ENCODE measurements at places on chromosomes 3 and 15.
A peak's percentile ranks its signal among the peaks of the same experiment; 100 is the strongest.

GRCh38 chr3:108806316-108806715, 16.3 kb upstream of the TRAT1 start:
- DNase-seq = no peak

DNA sequence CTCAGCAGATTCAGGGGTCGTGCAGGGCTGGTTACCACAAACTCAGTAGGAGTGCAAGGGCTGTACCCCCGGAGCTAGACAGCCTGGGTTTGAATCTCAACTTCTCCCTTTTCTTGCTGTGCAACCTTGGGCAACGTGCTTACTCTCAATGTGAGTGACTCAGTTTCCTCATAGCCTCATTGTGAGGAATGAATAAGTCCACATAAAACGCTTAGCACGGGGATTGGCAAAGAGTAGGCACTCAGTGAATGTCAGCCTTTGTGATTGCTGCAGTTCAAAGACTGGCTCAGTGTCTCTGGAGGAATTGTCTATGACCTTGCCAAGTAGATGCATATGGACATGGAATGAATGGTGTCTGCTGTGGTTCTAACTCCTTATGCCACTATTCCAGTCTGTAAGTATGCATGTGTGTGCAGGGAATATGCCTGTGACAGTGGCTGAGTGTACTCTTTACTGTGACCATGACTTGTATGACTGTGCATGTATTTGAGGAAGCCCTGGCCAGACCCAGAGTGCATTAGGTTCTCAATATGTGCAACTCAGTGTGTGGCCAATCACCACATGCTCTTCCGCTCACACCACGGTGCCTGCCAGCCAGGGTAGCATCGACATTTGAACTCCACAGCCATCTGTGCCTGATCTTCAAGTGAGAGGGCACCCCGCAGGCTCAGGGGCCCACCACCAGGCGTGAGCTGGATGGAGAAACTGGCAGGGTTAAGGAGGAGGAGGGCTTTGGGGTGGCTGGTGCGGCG, 900 bp upstream of the HYAL3 start:
- no peak for DNase-seq

DNA sequence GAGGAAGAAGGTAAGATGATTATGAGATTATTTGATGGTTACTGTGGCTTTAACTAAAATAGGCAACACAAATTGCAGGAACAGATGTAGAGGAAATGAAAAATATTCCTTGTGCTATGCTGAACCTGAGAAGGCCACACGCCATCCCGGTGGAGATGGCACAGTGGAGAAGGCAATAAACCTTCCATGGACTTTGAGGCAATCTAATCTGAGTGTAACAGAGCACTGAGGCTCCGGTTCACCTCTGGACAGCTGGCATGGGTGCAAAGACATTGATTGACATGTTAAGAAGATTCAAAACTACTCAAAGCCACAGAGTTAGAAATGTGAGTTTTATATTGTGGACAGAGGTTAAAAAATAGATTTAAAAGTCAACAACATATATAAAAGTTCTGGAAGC, 535.7 kb downstream of the AGBL1 start:
- DNase-seq = no peak

GRCh38 chr3:106018929-106019550, 150.2 kb upstream of the CBLB start:
- DNase-seq = no peak

- DNase-seq = no peak
Observed at GRCh38 chr15:73483053-73483452, 40.1 kb downstream of the REC114 start.

DNA sequence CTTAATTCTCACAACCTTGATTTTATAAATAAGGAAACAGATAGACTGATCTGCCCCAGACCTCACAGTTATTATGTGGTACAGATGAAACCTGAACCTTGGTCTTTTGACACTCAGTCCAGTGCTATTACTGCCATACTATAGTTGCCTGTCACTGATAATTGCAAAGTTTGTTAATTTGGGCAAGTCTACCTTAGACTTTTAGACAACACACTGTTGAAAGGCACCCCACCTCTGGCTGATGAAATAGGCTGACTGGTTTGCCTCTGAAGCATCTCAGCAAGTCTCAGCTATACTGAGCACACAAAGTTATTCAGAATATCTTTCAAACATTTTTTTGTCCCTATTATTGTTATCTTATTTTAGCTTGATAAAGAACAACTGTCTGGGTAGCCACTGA, 53.1 kb upstream of the MAP4 start:
- DNase-seq = no peak

- DNase-seq = no peak
Observed at GRCh38 chr15:28098766-28099554, at the start of gene OCA2. OCA2 (minus strand) TSS chr15:28099315; CDS start chr15:28081874, 17,441 bp downstream.

GRCh38 chr3:54374214-54374852, 252.0 kb downstream of the CACNA2D3 start:
- no peak for DNase-seq

DNA sequence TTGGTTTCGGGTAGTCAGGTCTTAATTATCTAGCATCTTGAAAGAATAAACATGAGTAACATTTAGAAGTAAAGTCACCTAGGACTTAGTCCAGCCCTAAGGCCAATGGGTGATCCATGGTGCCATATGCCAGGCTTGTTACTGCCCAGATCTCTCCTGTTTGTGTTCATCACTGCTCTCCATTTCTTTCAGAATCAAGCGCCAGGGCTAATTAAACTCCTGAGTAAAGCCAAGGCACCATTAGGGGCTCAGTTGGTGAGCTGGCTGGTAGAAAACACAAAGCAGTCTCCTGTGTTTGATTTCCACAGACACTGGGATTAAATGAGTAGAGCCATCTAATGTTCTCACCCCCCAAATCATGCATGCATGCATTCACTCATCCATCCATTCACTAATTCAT, 11.3 kb downstream of the CYP19A1 start:
- DNase-seq = no peak

GRCh38 chr3:167876620-167877281, 141.2 kb downstream of the SERPINI1 start:
- no peak for DNase-seq

DNA sequence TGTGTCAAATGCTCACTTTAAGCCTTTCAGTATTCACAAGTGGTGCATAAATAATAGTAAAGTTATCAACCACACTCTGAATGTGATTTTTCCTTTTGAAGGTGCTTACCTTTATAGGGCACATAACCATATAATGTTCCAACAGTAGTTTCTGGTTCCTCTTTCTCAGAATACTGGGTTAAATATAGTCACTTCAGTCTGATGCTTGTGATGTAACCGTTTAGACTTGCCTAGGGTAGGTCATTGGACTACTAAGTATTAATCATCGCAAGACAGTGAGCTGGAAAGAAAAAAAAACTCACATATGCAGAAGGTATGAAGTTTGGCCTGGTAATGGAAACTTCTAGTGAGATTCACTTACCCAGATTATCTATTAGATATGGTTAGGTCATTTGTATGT, 1.9 kb downstream of the KBTBD8 start:
- no peak for DNase-seq

DNA sequence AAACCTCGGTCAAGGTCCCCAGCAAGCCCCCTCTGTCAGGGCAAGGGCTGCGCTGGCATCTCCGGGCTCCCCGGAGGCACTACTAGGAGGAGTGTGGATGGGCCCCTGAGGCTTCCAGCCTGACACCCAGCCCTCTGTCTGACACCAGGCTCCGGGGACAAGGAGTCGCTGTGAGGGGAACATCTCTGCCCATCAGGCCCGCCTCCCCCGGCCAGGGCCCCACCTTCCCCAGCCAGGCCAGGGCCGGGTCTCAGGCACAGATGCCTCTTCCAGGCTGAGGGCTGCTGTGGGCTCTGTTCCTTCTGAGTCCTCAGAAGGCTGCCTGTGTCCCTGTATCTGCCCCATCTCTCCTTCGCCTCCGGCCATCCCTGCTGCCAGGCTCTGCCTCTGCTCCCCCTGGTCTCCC, 15.8 kb downstream of the CSPG4 start:
- DNase-seq = no peak

DNA sequence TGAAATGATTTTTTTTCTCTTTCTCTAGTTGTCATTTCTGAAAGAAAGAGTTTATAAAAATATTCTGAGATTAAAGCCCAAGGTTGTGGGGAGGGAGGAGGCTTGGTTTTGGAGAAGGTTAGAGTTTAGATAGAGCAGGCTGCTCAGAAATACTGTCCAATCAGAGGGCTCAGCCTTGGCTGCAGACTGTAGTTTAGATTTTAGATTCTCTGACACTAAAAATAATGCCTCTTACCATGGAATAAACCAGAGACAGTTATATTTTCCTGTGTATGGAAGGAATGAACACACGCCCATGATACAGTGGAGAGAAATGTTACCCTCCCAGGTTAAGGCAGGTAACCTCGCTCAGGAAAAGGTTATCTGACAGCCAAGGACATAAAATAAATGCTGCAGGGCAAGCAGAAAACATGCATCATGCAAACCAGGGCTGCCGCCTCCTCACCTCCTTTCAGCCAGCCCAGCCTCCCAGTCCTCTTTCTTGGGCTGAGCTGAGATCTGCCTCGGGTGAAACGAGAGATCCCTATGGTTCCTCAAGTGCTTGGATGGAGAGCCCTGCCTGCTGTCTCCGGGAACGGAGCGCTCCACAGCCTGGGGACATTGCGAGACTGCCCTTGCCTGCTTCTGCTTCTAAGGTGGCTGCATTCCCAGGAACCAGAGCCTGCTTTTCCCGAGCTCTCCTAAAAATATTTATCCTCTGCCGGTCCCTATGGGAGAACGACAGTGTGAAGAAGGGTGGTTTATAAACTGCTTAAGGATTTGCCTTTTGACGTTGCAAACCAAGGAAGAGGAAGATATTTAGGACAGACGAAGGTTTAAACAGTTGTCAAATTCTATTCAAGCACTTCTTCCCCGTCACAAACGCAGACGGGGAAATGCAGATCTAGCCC, 848 bp downstream of the NCEH1 start:
- DNase-seq = peak; percentile 11

GRCh38 chr3:173395073-173395411, 2.5 kb upstream of the NLGN1 start:
- no peak for DNase-seq

- DNase-seq = no peak
Observed at GRCh38 chr3:126961191-126961790, 21.6 kb upstream of the PLXNA1 start.

DNA sequence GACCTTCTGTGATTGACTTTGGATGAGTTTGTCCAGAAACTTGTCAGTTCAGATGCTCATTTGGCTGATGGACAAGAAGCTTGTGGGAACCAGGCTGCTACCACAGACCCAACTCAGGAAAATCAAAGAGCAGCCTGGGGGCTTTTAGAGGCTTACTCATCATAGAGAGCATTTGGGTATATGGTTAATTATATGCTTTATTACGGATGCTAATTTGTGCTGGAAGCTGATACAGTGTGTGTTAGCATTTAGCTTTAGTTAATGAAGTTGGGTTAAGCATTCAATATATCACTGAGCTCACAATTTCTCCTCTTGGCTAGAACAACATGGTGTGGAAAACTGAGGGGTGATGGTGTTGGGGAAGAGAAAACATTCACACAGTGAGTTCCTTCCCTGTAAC, 664.2 kb upstream of the CFAP20DC start:
- DNase-seq = no peak

- no peak for DNase-seq
Observed at GRCh38 chr3:145557405-145557804, 603.6 kb downstream of the PLOD2 start.

DNA sequence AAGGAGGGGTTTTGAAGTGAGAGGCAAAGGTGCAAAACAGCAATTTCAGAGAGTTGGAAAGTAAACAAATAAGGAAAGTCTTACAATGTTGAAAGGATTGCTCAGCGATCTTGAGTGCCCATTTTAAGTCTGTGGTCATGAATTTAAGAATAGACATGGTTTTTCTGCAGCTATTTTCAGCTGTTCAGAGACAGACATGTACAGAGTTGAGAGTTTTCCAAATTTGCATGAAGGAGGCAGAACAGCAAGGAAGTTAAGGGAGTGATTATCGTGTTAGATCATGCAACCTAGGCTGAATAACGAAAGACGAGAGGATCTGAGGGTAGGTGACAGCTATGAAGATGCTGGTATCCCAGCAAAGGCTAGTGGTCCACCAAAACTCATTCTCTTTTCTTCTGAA, 37.2 kb downstream of the DET1 start:
- no peak for DNase-seq

- DNase-seq = no peak
Observed at GRCh38 chr3:61631108-61631769, 69.9 kb downstream of the PTPRG start.

DNA sequence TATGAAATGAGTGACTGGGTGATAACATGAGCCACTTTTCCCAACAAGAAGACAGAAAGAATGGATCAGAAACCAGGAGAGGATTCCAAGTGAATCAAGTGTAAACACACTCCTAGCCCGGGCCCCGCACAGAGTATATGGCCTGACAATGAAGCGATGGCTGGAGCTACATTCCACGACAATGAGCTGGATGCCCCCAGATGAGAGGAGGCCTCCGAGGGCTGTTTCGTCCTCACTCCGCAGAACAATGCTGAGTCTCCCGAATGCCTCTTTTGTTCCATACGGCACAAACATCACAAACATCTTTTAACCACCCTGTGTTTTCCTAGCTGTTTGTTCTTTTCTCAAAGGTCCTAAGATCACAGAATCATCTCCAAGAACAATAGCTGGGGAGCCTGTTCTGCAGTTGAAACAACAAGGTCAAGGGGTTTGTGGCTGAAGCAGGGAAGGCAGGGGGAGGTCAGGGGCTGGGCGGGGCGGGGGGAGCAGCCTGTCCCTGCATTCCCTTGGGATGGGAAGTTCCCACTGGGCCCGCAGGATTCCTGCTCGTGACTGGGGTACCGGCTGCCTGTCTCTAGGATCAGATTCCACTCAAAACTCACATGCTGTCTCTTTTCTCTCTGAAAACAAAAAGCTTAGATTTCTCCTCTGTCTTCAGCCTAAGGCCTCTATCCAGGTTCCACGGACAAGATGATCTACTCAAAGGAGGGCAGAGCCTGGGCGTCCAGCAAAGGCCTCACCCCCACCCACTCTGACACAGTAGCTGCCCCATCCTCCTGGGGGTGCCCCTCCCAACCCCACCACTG, 151.3 kb downstream of the XXYLT1 start:
- DNase-seq = no peak

DNA sequence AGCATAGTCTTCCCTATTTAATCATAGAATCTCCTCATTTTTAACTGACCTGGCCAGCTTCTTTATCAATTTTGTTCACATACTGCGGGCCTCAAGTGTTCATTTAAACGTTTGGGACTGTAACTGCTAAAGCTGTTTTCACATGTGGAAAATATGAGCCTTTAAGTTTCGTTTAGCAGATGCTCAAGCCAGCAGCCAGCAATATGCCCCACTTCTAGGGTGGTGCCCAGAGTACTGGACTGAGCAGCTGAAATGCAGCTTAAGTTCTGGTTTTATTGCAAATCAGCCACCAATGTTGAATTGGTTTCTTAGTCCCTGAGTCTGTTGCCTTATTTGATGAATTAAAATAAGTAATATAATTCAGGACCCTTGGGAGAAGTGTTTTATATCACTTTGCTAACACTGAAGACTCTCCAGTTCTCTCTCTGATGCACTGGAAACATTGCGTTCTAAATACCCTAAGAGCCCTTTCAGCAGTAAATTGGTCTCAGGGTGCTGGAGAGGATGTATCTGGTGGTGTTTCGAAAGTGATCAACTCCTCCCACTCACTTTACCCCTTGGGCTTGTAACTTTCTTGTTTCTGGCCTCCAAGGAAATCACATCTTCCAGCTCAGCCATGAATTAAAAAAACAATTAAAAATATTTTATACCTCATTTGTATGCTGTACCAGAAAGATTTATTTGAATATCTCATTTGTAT, 61.7 kb downstream of the B3GALNT1 start:
- DNase-seq = no peak

GRCh38 chr15:31815411-31816155, 214.7 kb upstream of the CHRNA7 start:
- no peak for DNase-seq

- no peak for DNase-seq
Observed at GRCh38 chr15:60397772-60398445, at the start of gene ANXA2. ANXA2 (minus strand) TSS chr15:60397986; CDS start chr15:60386075, 11,911 bp downstream.

Data from NCI-H187 treated with DMSO at 0.1 percent for 48 hours (cell line).